ENCODE measurements at places on chromosomes 7 and 10.

DNA sequence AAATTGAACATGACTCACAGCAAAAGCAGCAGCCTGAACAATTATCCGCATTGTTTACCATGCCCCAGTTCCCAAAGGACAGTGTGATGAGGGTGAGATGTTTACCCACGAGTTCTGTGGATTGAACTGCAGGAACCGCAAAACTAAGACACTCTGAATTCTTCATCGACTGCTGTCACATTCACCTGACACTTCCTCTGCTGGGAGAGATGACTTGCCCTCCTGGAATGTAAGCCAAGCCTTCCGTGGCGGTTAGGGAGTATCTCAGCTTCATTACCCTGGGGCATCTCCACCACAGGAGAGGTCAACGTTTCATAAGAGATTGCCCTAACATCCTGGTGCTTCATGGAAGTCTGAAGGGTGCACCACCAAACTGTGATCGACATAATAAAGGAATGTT lies 374.6 kb upstream of the ADARB2 start:
- no peak for DNase-seq

DNA sequence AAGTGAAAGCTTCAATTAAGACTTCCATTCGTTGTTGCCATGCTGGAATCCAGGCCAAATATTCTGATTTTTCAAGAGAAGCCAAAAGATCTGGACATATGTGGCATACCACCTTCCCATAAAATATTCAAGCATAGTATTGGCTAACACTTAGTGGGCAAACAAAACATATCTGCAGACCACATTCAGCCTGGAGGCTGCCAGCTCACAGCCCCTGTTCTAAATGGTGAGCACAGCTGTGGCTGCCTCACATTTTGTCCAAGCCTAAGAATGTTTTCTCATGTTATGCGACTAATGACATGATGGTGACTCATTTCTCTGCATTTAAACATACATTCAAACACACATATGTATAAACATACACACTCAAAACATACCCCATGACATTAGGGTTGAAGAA lies 10.6 kb upstream of the CALU start:
- DNase-seq = no peak

- no peak for DNase-seq
These were observed 73.1 kb upstream of the PTER start for GRCh38 chr10:16363741-16364140.

DNA sequence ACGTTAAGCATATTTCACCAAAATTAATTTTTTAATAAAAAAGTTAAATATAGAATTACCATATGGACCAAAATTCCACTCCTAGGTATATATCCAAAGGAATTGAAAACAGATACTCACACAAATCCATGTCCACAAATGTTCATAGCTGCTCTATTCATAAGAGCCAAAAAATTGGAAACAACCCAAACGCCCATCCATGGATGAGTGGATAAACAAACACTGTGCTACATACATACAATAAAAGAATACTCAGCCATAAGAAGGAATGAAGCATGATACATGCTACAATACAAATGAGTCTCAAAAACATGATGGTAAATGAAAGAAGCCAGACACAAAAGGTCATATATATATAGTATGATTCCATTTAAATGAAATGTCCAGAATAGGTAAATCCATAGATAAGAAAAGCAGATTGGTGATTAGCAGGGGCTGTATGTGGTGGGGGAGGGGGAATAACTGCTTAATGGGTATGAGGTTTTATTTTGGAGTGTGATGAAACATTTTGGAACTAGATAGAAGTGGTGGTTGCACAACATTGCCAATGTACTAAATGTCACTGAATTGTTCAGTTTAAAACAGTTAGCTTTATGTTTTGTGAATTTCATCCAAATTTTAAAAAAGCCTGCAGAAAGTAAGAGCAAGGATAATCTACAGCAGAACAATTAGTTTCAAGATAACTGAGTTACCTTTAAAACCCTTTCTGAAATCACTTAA lies 101.2 kb upstream of the EFCAB10 start:
- no peak for DNase-seq

DNA sequence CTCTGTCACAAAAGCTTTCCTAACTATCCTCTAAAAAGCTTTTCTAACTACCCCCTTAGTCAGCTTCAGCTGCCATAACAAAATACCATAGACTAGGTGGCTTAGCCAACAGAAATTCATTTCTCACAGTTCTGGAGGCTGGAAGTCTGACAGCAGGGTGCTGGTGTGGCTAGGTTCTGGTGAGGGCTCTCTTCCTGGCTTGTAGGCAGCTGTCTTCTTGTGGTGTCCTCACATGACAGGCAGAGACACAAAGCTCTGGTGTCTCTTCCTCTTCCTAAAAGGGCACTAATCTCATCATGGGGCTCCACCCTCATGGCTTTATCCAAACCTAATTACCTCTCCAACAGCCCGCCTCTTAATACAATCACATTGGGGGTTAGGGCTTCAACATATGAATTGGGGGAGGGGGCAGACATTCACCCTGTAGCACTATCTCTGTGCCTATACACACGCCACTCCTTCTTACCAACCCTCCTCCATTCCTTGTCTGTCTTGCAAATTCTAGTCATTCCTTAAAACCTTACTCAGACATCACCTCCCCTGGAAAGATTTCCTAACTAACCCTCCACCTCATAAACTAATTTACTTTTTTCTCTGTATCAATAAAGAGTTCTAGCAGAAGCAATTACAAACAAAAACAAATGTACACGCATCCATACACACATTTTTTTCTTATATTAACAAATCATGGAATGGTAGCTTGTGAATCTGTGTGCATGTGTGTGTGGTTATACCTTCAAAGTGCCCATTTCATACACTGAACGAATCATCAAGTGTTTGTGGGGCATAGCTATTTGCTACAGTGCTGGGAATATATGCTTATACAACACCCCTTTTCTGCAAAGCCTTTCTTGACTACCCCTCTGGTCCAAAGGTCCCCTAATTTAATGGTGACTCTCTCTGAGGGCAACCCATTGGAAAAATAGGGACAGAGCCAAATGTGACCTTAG lies 26.4 kb downstream of the RHOBTB1 start:
- DNase-seq = no peak

Measured in CD4-positive, alpha-beta T cell treated with Interleukin-4 for 4 hours (primary cell).